ENCODE measurements at places on chromosomes 6 and 20. TPM values are rescaled to one million over a fixed set of nuclear protein-coding genes. Genes with fewer than 3 reads are reported as not detected.

GRCh38 chr6:119174879-119175817 is 96.7 kb upstream of the FAM184A start:
- DNase-seq: no peak

DNA sequence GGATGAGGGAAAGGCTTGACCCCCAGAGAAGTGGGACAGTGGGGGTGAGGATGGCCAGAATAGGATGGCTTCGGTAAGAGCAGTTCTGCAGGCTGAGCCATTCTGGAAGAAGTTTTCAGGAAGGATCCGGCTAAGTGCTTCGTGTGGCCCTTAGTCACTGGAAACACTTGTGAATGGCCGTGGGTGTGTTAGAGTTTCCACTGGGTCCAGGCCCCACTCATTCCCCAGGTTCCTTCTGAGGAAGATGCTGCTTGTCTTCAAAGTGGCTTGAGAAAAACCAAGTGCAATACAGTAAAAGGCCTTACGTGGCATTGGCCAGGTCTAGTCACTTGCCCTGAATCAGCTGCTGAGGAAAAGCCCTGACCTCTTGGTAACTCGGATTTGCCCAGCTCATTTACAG is 27.9 kb downstream of the MANBAL start:
- no peak for DNase-seq

DNA sequence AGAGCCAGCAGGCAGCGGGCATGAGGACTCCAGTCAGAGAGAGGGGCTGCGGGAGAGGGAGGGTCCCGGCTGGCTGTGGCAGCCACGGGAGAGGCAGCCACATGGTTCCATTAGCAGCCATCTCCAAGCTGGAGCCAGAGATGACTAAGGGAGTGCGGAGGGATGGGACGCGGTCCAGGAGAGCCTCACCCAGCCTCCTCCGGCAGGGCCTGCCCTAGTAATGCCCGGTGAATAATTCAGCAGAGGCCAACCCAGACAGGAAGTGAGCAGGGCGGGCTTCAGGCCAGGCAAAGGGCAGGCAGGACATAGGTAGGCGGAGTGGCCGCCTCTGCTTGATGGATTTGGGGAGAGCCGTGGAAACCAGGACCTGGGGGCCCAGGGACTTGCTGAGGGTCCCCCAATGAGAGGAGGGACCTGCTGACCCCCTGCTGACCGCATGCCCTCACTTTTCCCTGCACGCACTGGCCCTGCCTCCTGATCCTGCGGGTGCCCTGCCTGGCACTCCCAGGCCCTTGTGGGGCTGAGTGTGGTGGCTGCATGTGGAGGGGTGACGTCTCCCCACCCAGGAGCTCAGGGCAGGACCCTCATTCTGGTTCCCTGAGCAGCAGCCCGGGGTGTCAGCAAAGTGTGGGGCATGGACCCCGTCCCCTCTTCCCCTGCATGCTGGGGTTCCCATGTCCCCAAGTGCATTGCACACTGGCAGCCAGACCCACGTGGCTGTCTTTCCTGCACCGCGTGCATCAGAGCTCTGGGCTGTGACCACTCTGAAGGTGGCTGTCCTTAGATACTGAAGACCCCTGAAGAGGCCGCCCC is 51.8 kb upstream of the SLCO4A1 start:
- DNase-seq: peak; percentile 92

- DNase-seq: no peak
Measured at GRCh38 chr6:168664956-168665355, 224.0 kb downstream of the SMOC2 start.

DNA sequence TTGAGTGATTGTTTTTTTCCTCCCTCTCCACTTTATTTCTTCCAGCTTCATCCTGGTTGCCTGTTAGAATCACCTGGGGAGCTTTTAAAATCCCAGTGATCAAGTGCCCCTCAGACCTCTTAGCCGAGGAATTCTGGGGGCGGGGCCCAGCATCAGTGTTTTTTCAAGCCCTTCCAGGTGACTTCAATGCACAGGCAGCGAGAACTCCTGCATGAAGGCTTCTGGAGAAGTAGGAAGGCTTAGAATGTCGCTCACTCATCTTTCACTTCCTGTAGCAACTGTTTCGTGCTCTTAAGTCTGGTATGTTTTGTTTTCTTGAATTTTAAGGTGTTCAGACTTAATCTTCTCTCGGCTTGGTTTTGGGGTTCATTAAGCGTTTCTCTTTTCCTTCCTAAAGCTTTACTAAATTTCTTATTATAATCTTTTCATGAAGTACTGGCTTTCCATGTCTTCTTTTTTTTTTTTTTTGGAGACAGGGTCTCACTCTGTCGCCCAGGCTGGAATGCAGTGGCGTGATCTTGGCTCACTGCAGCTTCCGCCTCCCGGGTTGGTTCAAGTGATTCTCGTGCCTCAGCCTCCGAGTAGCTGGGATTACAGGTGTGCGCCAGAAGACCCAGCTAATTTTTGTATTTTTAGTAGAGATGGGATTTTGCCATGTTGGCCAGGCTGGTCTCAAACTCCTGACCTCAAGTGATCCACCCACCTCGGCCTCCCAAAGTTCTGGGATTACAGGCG is 30.9 kb upstream of the TULP1 start:
- DNase-seq: peak; percentile 11

DNA sequence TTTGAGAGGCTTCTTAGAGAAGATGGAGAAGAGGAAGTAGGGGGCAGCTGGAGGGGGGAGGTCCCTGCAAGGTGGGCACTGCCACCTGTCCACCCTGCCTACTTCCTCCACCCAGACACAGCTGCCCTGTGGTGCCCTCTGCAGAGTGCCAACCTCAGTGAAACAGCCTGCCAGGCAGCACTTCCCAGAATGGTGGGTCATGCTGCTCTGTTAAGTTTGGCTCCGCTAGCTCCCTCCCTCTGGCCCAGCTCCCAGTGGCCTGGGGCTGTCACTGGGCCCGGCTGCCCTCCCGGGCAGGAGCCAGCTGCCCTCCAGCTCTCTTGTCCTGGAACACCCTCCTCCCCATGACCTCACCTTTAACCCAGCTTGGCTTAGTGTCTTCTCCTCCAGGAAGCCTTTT is 5.1 kb upstream of the EPB41L1 start:
- DNase-seq: no peak

GRCh38 chr6:13233106-13233505 is 95.2 kb downstream of the TBC1D7 start:
- DNase-seq: no peak

- no peak for DNase-seq
Measured at GRCh38 chr6:164690702-164691500, 618.5 kb downstream of the C6orf118 start.

- DNase-seq: no peak
Measured at GRCh38 chr6:159080217-159080976, 35.6 kb upstream of the TAGAP start.

DNA sequence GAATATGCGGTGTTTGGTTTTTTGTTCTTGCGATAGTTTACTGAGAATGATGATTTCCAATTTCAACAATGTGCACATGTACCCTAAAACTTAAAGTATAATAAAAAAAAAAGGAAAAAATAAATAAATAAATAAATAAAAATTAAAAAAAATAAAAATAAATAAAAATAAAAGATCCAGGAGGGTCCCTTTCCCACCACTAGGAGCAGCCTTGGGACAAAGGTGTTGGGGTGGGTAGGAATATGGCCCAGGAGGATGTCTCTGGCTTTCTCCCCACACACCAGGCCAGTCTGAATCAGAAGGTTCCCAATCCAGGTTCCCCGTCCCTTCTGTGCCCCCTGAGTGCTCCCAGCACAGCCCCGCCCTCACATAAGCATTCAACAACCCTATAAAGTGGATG is 9.5 kb downstream of the LRFN2 start:
- DNase-seq: no peak

DNA sequence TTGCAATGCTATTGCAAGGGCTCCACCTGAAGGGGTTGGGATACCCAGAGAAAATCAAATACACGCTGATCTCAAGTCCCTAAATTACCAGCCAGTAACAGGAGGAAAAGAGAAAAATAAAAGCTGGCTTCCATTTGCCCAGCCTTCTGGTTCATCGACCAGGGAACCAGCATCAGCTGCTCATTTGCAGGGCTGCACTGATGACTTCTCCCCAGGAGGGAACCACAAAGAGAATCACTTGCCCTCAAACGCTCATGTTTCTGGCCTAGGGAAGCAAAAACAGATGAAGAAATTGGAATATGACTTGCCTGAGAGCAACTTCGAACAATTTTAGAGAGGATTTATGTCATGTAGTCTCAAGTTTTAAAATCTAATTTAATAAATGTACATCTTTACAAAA is 119.7 kb downstream of the SH3BGRL2 start:
- DNase-seq: no peak

DNA sequence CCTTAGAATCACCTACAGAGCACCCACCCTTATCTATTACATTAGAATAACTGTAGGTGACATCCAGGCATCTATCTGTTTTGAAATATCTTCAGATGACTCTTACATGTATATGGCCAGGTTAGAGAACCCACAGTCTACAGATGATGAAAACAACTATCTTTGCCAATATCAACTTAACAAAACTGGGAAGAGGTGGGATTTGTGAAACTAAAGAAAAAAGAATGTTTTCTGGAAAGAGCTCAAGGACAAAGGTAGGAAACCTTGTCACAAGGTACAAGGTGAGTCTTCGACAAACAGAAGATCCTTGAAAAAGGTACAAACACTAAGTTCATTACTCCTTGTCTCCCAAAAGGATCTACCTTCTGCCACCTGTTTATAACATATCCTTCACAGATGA is 47.0 kb upstream of the DST start:
- DNase-seq: no peak

- no peak for DNase-seq
Measured at GRCh38 chr6:147903321-147903720, 394.8 kb downstream of the SAMD5 start.

DNA sequence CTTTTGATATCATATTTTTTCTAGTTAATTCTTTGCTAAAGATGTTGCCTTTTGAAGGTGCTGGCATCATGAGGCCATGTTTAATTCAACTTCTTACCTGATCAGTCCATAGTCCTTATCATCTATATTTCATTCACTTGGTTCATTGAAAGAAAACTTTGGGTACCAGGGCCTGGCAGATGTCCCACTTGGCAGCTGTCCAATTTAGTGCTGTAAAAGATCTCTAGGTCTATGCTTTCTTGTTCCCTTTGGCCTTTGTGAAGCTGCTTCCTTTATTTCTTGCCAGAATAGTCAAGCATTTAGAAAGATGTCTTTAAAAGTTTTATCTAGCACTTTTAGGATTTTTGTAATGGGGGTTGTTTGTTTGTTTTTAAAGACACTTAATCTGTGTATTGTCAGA is 61.7 kb upstream of the EYA4 start:
- no peak for DNase-seq

- peak; percentile 32 for DNase-seq
Measured at GRCh38 chr6:1610497-1611321, 994 bp downstream of the FOXC1 start.

SLC26A8 gene
- 0.26 TPM for total RNA-seq

BTN3A1 gene
- 8.2 TPM for total RNA-seq

POU5F1 gene
- total RNA-seq: not detected

LCA5 gene
- total RNA-seq: 0.37 TPM

CCM2L gene
- not detected for total RNA-seq

PREX1 gene
- total RNA-seq: 32.6 TPM

TINAG gene
- total RNA-seq: not detected

SEL1L2 gene
- total RNA-seq: not detected

GSTA1 gene
- total RNA-seq: not detected

HLA-DRA gene
- 0.61 TPM for total RNA-seq

PRSS16 gene
- not detected for total RNA-seq

SLC13A3 gene
- total RNA-seq: not detected

RHAG gene
- total RNA-seq: 0.05 TPM

All from HT1080 (cell line).